ENCODE measurements at places on chromosomes 16 and 17.
A peak's percentile ranks its signal among the peaks of the same experiment; 100 is the strongest.

- no peaks in the 10 kb centered on the region for H3K27me3 ChIP-seq
- no peak for DNase-seq
- H3K36me3 ChIP-seq, result no peaks in the 10 kb centered on the region
- no peak overlapping the region for H3K4me3 ChIP-seq
- no peak overlapping the region for H3K27ac ChIP-seq
These were observed 64.5 kb upstream of the RBFOX1 start for GRCh38 chr16:7268182-7268581.

- no peak for DNase-seq
- peaks cover 26% of the 10 kb centered on the region for H3K27me3 ChIP-seq
- no peak overlapping the region for H3K27ac ChIP-seq
- H3K4me1 ChIP-seq, result peaks cover 5% of the 10 kb centered on the region
These were observed 43.3 kb upstream of the GINS3 start for GRCh38 chr16:58348986-58349385.

GRCh38 chr16:72860726-72861562 lies 187.0 kb downstream of the ZFHX3 start:
- H3K36me3 ChIP-seq, result no peaks in the 10 kb centered on the region
- peaks cover 5% of the 10 kb centered on the region for H3K27me3 ChIP-seq
- H3K4me3 ChIP-seq, result no peak overlapping the region

DNA sequence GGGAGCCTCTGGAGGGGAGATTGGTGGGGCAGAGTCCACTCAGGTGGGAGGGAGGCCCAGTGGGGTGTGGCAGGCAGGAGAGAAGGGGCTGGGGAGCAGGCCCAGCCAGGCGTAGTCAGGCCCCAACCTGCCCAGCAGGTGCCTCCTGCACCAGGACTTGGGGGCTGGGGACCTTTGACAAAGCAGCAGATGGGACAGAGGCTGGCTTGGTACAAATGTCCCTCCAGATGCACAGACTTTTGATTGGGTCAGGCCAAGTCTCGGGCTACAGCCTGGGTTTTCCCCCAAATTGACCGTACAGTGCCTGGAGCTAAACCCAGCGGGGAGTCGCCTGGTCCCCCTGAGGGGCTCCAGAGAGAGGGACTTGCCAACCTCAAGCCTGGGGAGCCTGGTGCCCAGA lies 411 bp downstream of the GGT6 start:
- H3K27me3 ChIP-seq, result no peaks in the 10 kb centered on the region
- DNase-seq, result no peak
- H3K4me3 ChIP-seq, result no peak overlapping the region
- peaks cover 38% of the 10 kb centered on the region for H3K4me1 ChIP-seq

GRCh38 chr17:81027591-81028505 lies 7.1 kb upstream of the BAIAP2 start:
- H3K27ac ChIP-seq, result no peak overlapping the region
- H3K27me3 ChIP-seq, result peaks cover 19% of the 10 kb centered on the region
- DNase-seq, result no peak

- no peak overlapping the region for H3K27ac ChIP-seq
- no peak for DNase-seq
- H3K4me3 ChIP-seq, result no peak overlapping the region
- H3K4me1 ChIP-seq, result no peaks in the 10 kb centered on the region
- H3K36me3 ChIP-seq, result peaks cover 22% of the 10 kb centered on the region
These were observed 34.4 kb upstream of the MNT start for GRCh38 chr17:2435181-2435741.

DNA sequence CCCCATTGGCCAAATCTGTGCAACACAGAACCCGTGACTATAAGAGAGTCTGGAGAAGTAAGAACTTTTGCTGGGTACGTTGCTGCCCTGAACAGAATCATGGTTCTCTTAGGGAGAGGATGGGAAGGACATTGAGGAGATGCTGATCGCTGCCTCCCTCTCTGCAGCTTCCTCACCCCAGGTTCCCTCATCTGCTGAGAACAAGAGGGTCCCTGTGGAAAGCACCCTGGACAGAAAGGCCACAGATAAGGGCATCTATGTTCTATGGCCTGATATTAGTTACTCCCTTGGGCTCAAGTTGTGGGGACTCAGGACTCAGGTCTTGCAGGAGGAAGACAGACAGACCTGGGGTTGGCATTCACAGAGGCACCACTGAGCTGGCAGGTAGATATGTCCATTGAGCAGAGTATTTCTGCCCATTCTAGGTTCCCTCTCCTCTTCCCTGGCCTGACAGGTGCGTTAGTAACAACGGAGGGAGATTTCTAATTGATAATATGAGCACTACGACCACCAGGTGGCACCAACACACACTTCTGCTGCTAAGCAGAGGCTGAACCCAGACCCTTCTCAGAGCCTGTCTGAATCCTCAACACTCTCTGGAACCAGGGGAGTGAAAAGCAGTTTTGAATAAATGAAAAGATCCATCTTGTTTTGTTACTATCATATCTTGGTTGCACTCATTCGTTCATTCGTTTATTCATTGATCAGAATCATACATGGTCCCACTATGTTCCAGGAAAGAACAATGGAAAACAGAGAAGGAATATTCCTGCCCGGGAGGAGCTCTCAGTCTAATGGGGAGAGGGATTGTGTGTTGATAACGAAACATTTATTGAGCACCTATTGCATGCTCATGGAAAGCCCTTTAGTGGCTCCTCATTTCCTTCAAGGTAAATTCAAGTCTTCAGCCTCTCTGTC lies 56.4 kb downstream of the SLC6A2 start:
- peaks cover 7% of the 10 kb centered on the region for H3K27me3 ChIP-seq
- H3K4me3 ChIP-seq, result no peak overlapping the region
- H3K4me1 ChIP-seq, result no peaks in the 10 kb centered on the region
- peak; percentile 20 for DNase-seq

- peaks cover 60% of the 10 kb centered on the region for H3K36me3 ChIP-seq
- peak within 1 kb of the TSS; percentile 98 for H3K27ac ChIP-seq
- peaks cover 49% of the 10 kb centered on the region for H3K4me1 ChIP-seq
- peak; percentile 64 for DNase-seq
- H3K27me3 ChIP-seq, result no peaks in the 10 kb centered on the region
These were observed at the start of gene IL32 for GRCh38 chr16:3065069-3065741. Gene IL32 (plus strand): TSS chr16:3065640. CDS start chr16:3065812, 172 bp downstream.

- DNase-seq, result no peak
- peaks cover 5% of the 10 kb centered on the region for H3K36me3 ChIP-seq
- no peaks in the 10 kb centered on the region for H3K27me3 ChIP-seq
- H3K27ac ChIP-seq, result no peak overlapping the region
These were observed 11.1 kb downstream of the NUDT16L1 start for GRCh38 chr16:4704491-4704890.

GRCh38 chr16:48383877-48384519 lies 1.2 kb downstream of the SIAH1 start:
- H3K27me3 ChIP-seq, result no peaks in the 10 kb centered on the region
- peaks cover 8% of the 10 kb centered on the region for H3K36me3 ChIP-seq
- peak overlapping the region; percentile 97 for H3K4me3 ChIP-seq
- DNase-seq, result no peak

DNA sequence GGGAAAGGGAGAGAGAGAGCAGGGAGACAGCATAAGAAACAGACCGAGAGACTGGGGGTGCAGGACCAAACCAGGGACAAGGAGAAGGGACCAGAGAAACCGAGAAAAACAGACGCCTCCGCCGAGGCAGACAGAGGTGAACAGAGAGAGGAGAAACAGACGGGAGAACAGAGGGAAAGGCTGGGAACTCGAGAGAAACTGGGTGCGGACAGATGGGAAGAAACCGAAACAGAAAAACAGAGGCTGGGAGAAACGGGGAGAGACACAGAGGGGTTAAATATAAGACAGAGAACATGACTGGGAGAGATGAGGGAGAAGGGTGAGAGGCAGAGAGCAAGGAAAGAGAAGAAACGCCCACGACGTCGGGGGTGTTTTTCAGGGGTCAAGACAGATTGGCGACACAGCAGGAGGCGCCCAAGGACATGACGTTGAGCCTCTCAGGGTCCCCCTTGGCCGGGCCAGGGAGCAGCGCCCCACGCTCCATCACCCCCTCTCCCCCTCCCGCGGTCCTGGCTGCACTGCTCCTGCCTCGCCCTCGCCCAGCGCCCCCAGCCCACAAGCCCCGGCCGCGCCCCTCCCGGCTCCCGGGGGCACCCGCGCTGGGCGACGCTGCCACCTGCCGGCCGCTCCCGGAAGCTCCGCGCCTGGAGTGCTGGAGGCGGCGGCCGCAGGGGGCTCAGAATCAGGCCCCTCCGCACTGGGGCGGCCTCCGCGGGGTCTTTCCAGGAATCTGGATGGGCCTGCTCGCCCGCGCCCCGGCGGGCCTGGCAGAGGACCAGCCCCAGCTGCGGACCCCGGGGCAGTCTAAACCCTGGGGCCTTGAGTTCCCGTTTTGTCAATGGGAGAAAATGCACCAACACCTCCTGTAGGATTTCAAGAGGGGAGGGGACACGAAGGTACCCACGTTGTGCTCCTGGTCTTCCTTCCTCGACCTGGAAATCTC lies 1.3 kb upstream of the TMEM92 start:
- H3K36me3 ChIP-seq, result no peaks in the 10 kb centered on the region
- H3K4me1 ChIP-seq, result peaks cover 16% of the 10 kb centered on the region
- H3K27me3 ChIP-seq, result peaks cover 3% of the 10 kb centered on the region

- no peaks in the 10 kb centered on the region for H3K36me3 ChIP-seq
- peaks cover 3% of the 10 kb centered on the region for H3K4me1 ChIP-seq
- DNase-seq, result no peak
- no peak overlapping the region for H3K27ac ChIP-seq
- no peaks in the 10 kb centered on the region for H3K27me3 ChIP-seq
These were observed 8.2 kb upstream of the TMEM94 start for GRCh38 chr17:75447951-75448856.

DNA sequence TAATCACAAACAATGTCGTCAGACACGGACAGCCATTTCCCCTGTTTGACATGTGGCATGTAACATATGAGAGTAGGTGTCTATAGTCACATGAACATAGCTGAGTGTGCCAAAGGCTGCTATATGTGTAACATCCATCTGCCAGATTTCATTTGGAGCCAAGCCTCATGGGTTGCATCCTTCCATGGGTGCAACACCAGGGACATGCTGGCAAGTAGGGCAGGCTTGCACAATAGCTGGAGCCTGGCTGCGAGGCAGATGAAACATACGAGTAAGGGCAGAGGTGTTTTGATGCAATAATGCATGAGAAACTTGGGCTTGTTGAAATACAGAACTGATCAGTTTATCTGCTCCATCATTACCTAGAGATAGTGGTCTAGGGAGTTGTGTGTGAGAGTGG lies 9.0 kb upstream of the ZNF689 start:
- no peak overlapping the region for H3K27ac ChIP-seq
- no peaks in the 10 kb centered on the region for H3K36me3 ChIP-seq
- H3K27me3 ChIP-seq, result peaks cover 38% of the 10 kb centered on the region
- no peak overlapping the region for H3K4me3 ChIP-seq
- DNase-seq, result no peak
- peaks cover 8% of the 10 kb centered on the region for H3K4me1 ChIP-seq

GRCh38 chr17:59405944-59406705 lies 74.7 kb downstream of the YPEL2 start:
- H3K27ac ChIP-seq, result no peak overlapping the region
- H3K27me3 ChIP-seq, result no peaks in the 10 kb centered on the region
- DNase-seq, result no peak
- no peaks in the 10 kb centered on the region for H3K4me1 ChIP-seq
- H3K36me3 ChIP-seq, result peaks cover 4% of the 10 kb centered on the region

DNA sequence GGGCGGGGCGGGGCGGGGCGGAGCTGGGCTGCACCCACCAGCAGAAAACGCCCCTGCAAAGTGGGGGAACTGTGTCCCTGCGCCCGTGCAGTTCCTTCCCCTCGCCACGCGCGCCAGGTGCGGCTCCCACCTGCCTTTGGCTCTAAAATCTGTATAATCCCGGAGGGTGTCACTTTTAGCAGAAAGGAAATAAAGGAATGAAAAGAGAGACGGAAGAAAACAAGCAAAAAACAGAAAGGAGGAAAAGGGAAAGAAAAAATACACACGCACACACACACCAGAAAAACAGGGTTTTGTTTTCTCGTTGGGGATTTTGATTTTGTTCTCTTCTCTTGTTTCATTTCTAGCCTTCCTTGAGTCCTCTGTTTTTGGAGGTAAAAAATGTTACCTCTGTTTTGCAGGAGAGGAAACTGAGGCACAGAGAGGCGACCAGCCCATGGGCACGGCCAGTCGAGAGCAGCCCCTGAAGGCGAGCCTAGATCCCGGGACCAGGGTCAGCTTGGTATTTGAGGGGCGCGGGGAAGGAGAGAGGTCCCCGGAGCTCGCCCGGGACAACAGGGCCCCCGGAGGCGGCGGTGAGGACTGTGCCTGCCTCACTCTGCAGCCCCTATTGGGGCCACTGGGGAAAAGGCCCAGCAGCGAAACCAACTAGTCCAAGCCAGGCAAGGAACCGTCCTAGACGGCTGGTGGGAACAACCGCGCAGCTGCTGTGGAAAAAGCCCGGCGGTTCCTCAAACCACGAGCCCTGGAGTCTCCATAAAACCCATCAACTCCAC lies 594 bp upstream of the CARHSP1 start:
- H3K36me3 ChIP-seq, result peaks cover 15% of the 10 kb centered on the region
- peaks cover 30% of the 10 kb centered on the region for H3K4me1 ChIP-seq
- H3K27ac ChIP-seq, result peak overlapping the region; percentile 98
- peak overlapping the region; percentile 93 for H3K4me3 ChIP-seq
- no peaks in the 10 kb centered on the region for H3K27me3 ChIP-seq

DNA sequence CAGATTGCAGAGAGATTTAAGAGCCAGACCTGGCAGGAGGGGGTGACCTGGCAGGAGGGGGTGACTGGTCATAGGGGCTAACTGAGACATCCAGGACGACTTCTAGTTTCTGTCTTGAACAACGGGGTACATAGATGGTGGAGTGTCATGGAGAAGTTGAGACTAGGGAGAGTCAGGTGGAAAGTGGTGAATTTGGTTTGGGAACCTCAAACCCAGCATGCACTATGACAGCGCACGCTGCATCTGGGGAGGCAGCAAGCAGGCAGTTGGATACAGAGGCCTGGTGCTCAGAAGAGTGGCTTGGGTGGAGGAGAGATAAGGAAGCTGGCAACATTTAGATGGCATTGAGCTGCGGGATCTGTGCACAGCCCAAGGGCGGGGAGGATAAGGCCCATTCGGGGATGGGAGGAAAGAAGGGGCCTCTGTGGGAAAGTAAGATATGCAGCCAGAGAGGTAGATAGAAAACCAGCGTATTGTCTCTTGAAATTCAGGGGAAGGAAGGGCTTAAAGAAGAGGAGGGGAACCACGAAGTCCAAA lies 4.5 kb downstream of the RIPOR1 start:
- no peak for DNase-seq
- peaks cover 55% of the 10 kb centered on the region for H3K27me3 ChIP-seq
- no peak overlapping the region for H3K27ac ChIP-seq
- no peak overlapping the region for H3K4me3 ChIP-seq
- peaks cover 25% of the 10 kb centered on the region for H3K4me1 ChIP-seq

DNA sequence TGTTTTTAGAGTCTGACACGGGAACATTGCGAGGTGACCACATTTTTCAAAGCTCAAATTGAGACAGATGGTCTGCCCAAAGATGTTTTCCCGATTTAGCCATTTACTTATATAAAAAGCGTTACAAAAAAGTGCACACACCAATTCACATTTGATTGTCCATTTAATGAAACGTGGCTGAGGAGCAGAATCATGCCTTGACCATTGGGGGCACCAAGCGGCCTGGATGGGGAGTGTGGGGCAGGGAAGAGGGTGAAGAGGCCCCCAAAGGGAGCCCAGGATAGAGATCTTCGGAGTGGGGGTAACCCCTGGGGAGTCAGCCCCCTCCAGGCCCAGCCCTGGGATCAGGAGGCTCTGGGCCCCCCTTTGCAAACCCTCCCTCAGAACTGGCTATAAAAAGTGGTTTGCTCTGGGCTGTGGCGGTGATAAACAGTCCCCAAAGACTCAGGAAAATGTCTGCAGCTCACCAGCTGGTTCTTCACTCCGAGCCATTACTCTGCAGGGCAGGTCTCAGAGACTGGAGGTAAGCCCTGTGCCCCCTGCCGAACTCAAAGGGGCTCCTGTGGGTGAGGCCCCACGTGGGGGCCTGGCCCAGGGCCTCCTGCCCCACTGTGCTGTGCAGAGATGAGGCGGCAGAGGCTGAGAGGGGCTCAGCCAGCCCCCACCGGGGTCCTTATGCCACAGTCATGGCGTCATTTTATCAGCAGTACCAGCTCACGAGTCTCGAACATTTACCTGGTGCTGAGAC lies 105.9 kb upstream of the SEC14L1 start:
- no peaks in the 10 kb centered on the region for H3K4me1 ChIP-seq
- no peaks in the 10 kb centered on the region for H3K36me3 ChIP-seq
- peaks cover 23% of the 10 kb centered on the region for H3K27me3 ChIP-seq
